Activated T-helper 1 cell treated with anti-CD3 and anti-CD28 coated beads, Interleukin-2, amount 50 U/mL, for 16 hours (primary cell): ENCODE measurements at places on chromosomes 1 and 21.

DNA sequence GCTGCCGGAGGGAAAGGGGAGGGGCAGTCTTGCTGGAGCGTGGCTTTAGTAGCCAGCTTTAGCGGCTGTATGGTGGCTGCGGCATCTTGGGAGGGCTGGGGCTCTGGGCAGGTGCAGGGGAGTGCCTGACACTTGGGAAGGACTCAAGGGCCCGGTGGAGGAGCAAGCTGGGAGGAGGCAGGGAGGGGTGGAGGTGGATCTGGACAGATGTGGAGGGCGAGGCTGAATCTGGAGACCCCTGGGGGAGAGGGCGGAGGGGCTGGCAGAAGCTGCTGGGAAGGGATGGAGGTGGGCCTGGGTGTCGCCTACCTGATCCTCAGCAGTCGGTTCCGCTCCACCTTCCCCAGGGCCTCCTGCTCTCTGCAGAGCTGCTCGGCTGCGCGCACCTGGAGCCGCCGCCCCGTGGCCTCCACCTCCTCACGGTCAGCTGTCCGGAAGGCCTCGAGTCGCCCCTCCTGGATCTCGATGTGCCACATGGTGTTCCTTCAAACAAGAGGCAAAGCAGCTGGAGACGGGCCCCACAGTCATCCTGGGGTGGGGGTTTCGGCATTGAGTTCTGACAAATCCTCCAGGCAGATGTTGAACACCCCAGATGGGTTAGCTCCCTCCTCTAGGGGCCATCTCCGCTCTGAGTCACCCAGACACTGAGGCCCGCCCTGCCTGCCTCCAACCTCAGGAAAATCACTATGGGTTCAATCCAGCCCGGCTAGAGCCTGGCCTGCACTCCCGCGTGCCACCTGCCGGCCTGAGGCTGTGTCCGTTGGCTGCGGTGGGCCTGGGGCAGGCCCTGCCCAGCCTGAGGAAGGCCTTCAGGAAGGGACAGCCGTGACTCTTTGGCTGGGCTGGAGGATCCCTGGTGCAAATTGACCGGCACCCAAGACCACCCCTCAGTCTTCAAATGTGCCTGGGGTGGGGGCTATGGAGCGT is 29.6 kb downstream of the CFAP74 start:
- no peak for DNase-seq

GRCh38 chr1:204545202-204545601 is 29.0 kb downstream of the MDM4 start:
- no peak for DNase-seq

GRCh38 chr1:152188673-152189591 is 29.9 kb upstream of the RPTN start:
- peak; percentile 65 for DNase-seq

GRCh38 chr1:33137800-33138199 is 44.0 kb downstream of the TRIM62 start:
- DNase-seq = no peak

GRCh38 chr1:21568809-21569385 is 59.7 kb downstream of the ALPL start:
- DNase-seq = no peak

- no peak for DNase-seq
Measured at GRCh38 chr1:48761986-48762385, 14.7 kb downstream of the BEND5 start.

- no peak for DNase-seq
Measured at GRCh38 chr1:67441183-67441582, 11.0 kb upstream of the SERBP1 start.

DNA sequence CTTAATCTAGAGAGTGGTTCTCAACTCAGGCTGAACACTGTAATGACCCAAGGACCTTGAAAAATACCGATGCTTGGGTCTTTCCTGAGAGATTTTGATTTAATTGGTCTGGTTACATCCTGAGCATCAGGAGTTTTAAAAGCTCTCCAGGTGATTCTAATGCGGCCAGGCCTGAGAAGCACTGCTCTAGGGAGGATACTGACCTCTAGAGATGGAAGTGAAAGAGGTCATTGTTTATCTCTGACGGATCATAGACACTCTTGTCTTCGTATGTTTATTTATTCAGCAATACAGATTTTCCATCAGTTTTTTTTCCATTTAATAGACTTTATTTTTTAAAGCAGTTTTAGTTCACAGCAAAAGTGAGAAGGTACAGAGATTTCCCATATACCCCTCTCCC is 54.5 kb upstream of the IGSF5 start:
- no peak for DNase-seq

- no peak for DNase-seq
Measured at GRCh38 chr1:28933277-28933676, 18.9 kb downstream of the EPB41 start.

GRCh38 chr1:36717431-36717830 is 234.7 kb upstream of the CSF3R start:
- no peak for DNase-seq

- DNase-seq = no peak
Measured at GRCh38 chr1:110485725-110486124, 33.2 kb downstream of the KCNA10 start.

GRCh38 chr1:243438815-243439214 is 183.0 kb downstream of the SDCCAG8 start:
- DNase-seq = no peak

- no peak for DNase-seq
Measured at GRCh38 chr21:34907461-34908418, 141.4 kb downstream of the RUNX1 start.

- no peak for DNase-seq
Measured at GRCh38 chr1:119488216-119488615, 18.8 kb upstream of the HSD3B1 start.

GRCh38 chr1:206526064-206526911 is 19.0 kb downstream of the RASSF5 start:
- DNase-seq = no peak

- DNase-seq = no peak
Measured at GRCh38 chr1:149934356-149934755, 2.3 kb downstream of the MTMR11 start.

DNA sequence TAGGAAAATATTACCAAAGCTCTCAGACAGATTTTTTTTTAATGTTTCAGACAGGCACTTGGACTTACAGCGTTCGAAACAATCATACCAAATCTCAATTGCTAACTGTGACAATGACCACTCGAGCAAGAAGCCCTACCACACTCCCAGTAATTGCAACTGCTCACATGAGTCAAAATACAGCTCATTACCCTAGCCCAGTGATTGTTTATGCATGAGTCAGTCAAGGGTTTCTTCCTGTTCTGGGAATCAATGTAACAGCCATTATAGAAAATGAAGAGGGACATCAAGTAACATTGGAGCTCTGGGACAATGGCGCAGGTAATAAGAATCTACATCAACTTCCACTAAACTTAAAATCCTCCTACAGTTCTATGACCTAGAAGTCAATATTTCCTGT is 56.1 kb upstream of the SH3GLB1 start:
- DNase-seq = no peak

DNA sequence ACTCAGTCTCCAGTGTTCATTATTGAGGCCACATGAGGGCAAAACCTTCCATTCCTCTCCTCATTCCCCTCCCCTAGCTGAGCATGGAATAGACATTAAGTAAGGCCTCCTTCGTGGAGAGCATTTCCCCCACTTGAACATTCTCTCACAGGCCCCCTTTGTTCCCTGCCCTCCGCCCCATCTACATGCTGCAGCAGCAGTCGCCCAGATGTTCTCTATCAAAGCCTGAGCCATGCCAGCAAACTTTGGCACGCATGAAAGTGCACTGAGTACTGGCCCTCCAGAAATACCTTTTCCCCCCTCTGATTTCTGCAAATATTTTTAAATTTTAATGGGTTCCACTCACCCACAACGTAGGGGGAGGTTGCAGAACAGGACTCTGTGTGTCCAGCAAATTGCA is 20.9 kb upstream of the GORAB start:
- no peak for DNase-seq

- DNase-seq = peak; percentile 15
Measured at GRCh38 chr1:108200687-108201051, 526 bp upstream of the SLC25A24 start.

- DNase-seq = no peak
Measured at GRCh38 chr1:213658457-213658856, 329.3 kb upstream of the PROX1 start.

DNA sequence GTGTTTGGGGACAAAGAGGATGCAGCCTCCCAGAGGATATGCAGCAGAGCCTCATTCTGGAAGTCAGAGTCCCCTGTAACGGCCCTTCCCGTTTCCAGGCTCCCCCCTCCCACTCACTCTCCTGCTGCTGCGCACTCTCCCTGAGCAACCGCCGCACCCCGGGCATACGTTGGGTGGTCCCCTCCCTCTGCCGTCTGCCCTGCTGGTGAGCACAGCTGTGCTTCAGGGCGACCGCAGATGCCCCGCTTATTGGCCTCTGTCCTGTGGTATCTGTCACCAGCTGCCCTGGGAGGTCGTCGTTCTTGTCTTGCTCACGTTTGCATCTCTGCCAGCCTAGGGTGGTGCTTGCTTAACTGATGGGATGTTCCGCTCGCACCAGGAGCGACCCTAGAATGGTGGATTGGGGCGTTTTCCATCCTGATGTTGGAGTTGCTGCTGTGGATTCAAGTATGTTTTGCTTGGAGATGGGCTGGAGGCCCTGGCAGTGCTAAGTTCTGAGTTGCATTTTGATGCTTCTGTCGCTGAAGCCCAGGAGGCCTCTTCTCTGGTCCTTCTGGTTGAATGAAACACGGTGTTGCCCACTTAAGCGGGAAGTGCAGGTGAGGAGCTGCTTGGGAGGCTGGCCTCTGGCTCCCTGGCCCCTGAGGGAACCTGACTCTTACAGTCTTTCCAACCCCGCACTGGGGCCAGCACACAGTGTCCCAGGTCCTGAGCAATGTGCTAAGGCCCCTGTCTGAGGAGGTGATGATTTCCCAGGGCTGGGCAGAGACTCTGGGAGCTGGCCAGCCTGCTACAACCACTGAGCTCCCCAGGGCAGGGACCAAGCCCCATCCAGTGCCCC is 3.2 kb downstream of the TMEM201 start:
- no peak for DNase-seq

- no peak for DNase-seq
Measured at GRCh38 chr1:224348137-224348536, 8.5 kb upstream of the CNIH4 start.

GRCh38 chr1:184051485-184052193 is at the start of gene TSEN15:
Gene TSEN15, plus strand, starts transcription at chr1:184051730. Its CDS starts 26 bp downstream, at chr1:184051756.
- DNase-seq = peak; percentile 55

DNA sequence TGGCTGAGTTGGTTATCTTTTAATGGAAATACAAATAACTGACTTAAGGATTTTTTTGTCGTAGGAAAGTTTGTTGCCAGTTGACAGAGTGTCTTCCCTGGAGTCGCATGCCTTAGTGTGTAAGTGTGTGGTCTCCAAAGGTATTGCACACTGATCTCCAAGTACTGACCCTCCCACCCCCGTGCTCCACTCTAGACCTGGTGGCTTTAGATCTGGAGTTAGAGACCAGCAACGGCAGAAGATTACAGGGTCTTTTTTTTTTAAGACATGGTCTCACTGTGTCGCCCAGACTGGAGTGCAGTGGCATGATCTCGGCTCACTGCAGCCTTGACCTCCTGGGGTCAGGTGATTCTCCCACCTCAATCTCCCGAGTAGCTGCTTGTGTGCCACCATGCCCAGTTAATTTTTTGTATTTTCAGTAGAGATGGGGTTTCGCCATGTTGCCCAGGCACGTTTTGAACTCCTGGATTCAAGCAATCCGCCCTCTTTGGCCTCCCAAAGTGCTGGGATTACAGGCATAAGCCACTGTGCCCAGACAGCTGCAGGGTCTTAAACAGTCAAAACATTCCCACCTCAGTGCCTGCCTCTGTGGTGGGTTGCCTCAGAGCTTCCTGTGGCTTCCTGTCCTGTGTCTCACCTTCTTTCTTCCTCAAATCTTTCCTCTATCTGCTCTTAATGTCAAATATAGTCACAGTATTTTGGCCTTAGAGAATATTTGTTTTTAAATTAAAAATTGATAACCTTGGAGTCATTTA is 6.9 kb downstream of the TRAPPC10 start:
- no peak for DNase-seq

- no peak for DNase-seq
Measured at GRCh38 chr21:44925378-44925755, 4.7 kb upstream of the ITGB2 start.

DNA sequence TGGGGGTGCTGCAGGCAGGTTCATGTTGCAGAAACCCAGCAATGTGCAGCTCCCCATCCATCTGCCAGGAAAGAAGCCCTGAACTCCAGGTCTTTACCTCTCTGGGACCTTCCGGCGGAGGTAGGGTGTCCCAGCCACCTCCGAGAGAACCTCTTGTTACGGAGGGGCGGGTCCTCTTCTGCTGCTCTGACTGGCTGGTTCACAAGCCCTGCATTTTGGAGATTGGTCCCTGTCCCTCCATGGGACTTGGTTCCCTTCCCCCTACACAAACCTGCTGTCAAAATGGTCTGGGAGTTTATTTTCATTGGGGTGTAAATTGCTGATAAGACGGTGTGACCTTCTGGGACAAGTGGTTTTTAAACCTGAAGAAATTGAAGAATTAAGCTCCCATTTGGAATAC is 8.0 kb upstream of the CELSR2 start:
- no peak for DNase-seq

GRCh38 chr1:14738235-14738634 is 139.8 kb downstream of the KAZN start:
- DNase-seq = no peak

GRCh38 chr1:26790551-26790953 is 2.8 kb downstream of the PIGV start:
- DNase-seq = no peak

DNA sequence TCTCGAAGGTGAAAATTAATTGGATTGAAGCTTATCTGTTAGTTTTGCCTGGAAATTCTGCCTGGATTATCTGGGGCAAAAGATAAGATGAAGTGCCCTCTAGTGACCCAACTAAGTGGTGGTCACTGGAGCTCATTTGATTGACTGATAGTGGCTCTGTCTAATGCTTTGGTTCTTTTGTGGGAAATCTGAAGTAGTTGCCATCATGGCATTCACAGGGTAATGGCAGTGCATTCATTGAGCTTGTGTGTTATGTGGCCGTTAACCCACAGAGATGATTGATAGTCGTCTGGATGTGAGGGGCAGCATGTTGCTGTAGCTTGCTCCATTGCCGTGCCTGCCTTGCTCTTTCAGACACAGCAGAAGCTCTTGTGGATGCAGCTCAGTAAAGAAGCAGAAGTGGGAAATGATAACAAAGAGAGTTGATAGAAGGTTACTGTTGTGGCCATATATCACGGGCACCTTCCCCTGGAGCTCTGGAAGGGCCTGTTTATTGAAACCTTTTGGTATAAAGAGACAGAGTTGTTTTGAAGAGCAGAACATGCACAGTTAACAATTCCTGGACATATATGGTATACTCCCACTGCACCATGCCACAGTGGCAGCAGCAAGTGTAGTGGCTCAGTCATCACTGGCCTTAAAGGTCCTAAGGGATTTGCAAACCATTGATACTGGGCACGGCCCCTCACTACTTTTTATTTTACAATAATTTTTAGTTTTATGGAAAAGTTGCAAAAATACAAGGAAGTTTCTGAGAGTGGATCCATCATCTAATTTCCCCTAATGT is 42.0 kb downstream of the CXADR start:
- DNase-seq = no peak

- no peak for DNase-seq
Measured at GRCh38 chr1:214086945-214087344, 99.2 kb downstream of the PROX1 start.

- no peak for DNase-seq
Measured at GRCh38 chr1:9696793-9697192, 45.3 kb downstream of the PIK3CD start.

- no peak for DNase-seq
Measured at GRCh38 chr1:17837233-17838030, 82.3 kb downstream of the ACTL8 start.

- DNase-seq = peak; percentile 60
Measured at GRCh38 chr1:45014321-45015028, 2.4 kb downstream of the UROD start.
